CD4-positive, alpha-beta T cell treated with Interleukin-17A for 1 hour (primary cell): ENCODE measurements at places on chromosomes 7 and 10.

GRCh38 chr7:67758551-67758950 is 761.9 kb downstream of the TYW1 start:
- no peak for DNase-seq

- no peak for DNase-seq
Measured at GRCh38 chr7:98027342-98028033, 37.5 kb upstream of the OCM2 start.

- no peak for DNase-seq
Measured at GRCh38 chr7:154167051-154167450, 114.9 kb downstream of the DPP6 start.

GRCh38 chr7:84823530-84823929 is 363.3 kb downstream of the SEMA3D start:
- no peak for DNase-seq

DNA sequence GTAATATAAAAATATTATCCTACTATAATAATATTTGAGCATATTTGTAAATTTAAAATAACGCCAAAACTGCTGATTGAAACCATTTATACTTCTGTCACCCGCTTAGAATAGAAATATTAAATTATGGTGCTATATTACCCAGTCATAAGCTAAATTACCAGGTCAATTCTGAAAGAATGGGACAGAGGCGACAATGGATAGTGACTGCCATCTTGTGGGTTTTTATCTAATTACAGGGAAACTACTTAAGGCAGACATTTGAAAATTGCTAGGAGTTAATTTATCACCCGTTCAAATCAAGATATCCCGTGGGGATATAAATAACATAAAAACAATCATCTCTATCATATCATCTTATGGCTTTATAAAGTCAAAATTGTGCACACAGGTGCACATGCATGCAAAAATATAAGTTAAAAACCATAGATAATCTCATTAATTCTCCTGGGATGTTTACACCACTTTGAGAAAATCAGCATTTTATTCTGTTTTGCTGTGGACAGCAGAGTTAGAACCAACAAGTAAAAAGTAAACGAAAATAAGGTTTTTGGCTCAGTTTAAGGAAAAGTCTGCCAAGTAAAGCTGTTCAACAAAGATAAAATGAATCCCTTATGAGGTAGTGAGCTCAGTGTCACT is 41.3 kb upstream of the HPSE2 start:
- DNase-seq = no peak

GRCh38 chr10:7035126-7035761 is 375.6 kb downstream of the SFMBT2 start:
- peak; percentile 37 for DNase-seq

DNA sequence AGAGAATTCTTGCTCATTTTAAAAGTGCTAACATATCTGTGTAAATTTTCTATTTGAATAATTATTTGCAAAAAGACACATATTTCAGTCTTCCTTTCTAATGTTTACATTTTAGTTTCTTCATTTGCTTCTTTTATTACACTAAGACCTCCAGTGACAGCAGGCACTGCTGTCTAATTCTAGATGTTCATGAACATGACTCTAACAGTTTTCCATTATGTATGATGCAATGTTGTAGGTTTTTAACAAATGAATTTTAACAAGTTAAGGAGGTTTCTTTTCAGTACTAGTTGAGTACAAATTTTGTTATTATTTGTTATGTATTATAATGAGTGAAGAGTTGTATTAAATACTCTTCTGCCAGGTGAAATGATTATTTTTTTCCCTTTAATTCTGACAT is 83.6 kb downstream of the GRB10 start:
- DNase-seq = no peak
